ENCODE measurements at places on chromosomes 16 and 17.

GRCh38 chr16:63578791-63579190, 1542.6 kb upstream of the CDH8 start:
- DNase-seq = no peak

GRCh38 chr17:48615963-48616716, 1.0 kb upstream of the HOXB8 start:
- DNase-seq = no peak

DNA sequence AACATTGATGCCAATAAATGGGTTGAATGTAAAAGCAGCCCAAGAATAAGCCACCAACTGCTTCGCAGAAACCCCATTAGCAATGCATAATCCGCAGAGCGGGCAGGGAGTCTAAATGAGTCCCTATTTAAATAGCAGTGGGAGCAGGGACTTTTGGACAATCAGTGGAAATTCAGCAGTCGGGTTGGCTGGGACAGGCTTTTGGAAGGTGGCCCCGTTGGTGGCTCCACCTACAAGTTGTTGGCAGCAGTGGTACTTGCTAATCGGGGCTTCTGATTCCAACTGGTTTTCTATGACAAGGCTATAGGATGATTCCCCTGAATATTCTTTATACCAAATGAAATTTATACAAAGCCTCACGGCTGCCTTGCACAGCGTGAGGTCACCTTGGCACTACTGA, 86.3 kb downstream of the WDR59 start:
- no peak for DNase-seq

GRCh38 chr17:42288803-42289610, 709 bp downstream of the STAT5A start:
- no peak for DNase-seq

DNA sequence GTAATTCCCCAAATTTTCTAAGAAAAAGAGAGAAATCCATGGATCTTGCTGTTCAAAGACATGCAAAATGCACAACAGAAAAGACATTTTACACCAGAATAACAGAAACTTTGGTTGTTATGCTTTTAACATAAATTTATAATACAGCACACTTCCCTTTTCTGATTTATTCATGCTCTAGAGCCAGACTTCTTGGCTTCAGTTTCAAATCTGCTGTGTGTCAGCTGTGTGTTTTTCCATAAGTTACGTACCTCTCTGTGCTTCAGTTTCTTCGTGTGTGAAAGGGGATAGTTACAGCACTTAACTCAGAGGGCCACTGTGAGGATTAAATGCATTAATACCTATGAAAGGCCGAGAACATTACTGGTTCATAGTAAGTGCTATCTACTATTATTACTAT, 6.8 kb upstream of the CCL3L1 start:
- DNase-seq = no peak

- DNase-seq = no peak
Measured at GRCh38 chr16:25868706-25869370, 177.1 kb downstream of the HS3ST4 start.

DNA sequence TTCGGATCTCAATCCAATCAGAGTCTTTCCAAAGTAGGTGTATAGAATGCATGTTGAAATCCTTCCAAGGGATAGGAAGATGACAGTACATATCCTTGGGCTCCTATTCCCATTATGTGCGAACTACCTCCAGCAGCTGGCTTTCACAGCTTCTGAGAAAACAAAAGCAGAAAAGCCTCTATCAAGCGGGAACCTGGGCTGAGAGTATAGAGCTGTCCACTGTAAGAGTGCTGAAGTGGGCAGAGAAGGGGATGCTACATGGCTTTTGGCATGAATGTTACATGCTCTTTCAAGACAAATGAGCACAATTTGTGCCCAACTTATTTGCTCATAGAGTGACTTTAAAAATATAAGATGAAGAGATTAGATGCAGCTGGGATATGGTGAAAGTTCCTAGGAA, 993.5 kb downstream of the CDH8 start:
- no peak for DNase-seq

DNA sequence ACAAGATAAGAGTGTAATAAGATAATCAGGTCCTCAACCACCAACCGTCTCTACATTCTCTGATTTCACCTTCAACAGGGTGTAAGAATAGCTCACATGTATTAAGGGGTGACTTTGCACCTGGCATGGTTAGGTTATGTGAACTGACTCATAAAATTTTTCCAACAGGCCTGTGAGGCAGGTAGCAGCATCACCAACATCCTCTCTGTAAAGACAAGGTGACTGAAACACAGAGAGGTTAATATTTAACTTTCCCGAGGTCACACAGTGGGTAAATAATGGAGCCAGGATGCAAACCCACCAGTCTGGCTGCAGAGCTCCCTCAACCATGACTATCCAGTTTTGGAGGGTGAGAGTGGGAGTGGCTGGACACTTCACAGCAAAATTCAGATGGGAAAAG, 317.2 kb downstream of the C16orf95 start:
- no peak for DNase-seq
